H4 (cell line): ENCODE measurements at places on chromosomes 4 and X. TPM values are rescaled to one million over a fixed set of nuclear protein-coding genes. Genes with fewer than 3 reads are reported as not detected.

The CTAG2 gene
- total RNA-seq = not detected in 2 replicates

The NDST3 gene
- total RNA-seq = 1.3 and 2.7 TPM in 2 replicates

The HMX1 gene
- total RNA-seq = 5.1 and 7.3 TPM in 2 replicates

DNA sequence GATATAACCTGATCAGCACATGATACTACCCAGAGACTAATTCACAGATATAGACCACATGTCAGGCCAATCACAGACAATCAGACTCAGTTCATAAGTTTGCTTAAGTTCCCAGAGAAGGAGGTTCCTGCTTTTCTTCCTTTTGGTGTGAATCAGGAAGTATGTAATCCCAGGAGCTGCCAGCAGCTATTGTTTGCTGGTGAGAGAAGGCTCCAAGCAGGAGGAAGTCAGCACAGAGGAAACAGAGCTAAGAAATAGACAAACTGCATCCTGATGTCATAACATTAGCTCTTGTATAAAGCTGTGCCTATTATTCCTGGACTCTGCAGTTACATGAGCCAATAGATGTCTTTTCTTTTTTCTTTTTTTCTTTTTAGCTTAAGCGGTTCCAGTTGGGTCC, 50.9 kb downstream of the UCHL1 start:
- no peak for DNase-seq

DNA sequence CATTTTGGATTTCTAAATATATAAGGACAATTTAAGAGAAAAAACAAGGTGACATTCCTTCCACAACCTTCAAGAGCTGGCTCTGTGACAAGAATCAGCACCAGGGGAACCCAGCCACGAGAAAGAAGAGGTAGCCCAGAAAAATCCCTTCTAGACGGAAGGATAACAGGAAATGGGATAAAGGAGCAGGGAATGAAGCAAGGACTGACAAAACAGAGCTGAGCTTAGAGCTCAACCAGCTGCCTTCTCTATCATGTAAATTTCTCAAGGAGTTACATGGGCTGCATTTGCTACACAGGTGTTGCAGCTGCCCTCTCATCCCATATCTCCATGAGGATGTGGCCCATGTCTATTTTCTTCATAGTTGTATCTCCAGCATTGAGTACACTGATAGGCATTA, 154.2 kb upstream of the PRDX4 start:
- no peak for DNase-seq
